ENCODE measurements at places on chromosomes 12 and 14.

GRCh38 chr12:50232206-50232605 lies 51.1 kb downstream of the LIMA1 start:
- no peak overlapping the region for H3K4me3 ChIP-seq
- H3K27ac ChIP-seq, result no peak overlapping the region
- H3K36me3 ChIP-seq, result no peaks in the 10 kb centered on the region
- DNase-seq, result no peak
- no peaks in the 10 kb centered on the region for H3K4me1 ChIP-seq

DNA sequence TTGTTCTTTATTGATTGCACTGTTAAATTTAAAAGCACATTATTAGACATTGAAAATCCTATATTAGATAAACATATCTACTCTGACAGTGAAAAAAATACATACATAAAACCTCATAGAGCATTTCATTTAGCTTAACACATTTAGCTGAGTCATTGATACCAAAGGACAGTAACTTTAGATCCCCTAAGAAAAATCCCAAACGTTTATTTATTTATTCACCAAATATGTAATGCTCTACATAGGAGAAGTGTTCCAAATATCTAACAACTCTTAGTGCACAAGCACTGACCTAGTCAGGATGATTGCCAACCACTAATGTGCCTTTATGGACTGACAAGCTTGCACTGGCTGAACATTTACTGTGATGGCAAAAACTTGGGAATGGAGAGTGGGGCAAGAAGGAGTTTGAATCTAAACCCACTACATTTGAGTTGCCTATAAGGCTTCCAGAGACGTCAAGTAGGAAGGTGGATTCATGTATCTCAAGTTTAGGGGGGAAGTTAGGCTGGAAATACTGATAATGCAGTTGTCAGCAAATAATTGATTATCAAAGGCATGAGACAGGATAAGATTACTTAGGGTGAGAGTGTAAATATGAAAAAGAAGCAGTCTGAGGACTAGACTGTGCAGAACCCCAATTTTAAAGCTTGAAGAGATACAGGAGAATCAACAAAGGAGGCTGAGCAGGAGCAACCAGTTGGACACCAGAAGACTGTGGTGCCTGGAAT lies 156.4 kb downstream of the PLCZ1 start:
- no peak overlapping the region for H3K4me3 ChIP-seq
- no peak for DNase-seq
- H3K36me3 ChIP-seq, result no peaks in the 10 kb centered on the region
- H3K27ac ChIP-seq, result no peak overlapping the region
- H3K27me3 ChIP-seq, result no peaks in the 10 kb centered on the region

- H3K4me3 ChIP-seq, result no peak overlapping the region
- H3K4me1 ChIP-seq, result no peaks in the 10 kb centered on the region
- no peak for DNase-seq
- H3K27me3 ChIP-seq, result no peaks in the 10 kb centered on the region
- no peak overlapping the region for H3K27ac ChIP-seq
- H3K36me3 ChIP-seq, result no peaks in the 10 kb centered on the region
Measured at GRCh38 chr14:36288496-36288895, 31.9 kb downstream of the MBIP start.

DNA sequence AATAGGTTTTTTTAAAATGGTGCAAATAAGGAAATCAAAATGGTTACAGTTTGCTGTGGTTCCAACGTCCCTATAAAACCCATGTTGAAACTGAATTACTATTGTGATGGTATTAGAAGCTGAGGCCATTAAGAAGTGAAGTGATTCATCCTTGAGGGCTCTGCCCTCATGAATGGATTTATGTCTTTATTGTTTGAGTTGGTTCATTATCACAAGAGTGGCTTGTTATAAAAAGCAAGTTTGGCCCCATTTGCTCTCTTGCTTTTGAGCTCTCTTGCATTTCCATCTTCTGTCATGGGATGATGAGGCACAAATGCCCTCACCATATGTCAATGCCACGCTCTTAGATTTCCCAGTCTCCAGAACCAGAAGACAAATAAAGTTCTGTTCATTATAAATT lies 62.3 kb downstream of the PRKD1 start:
- no peak overlapping the region for H3K27ac ChIP-seq
- DNase-seq, result no peak
- H3K36me3 ChIP-seq, result no peaks in the 10 kb centered on the region
- H3K27me3 ChIP-seq, result no peaks in the 10 kb centered on the region
- H3K4me3 ChIP-seq, result no peak overlapping the region

DNA sequence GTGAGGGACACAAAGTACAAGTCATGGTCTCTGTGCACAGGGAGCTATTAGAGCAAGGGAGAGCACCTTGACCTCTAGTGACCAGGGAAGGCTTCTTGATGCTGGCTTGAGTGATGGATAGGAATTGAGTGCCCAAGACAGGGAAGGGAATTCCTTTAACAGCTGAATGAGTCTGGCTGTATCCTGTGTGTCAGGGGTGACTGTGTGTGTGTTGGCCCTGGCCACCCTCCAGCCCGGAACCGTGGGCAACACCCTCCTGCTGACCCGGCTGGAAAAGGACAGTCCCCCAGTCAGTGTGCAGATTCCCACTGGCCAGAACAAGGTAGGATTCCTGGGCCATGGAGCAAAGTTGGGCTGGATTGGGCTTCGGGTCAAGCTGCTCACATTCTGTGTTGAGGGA lies 5.5 kb upstream of the PFDN5 start:
- peaks cover 37% of the 10 kb centered on the region for H3K36me3 ChIP-seq
- H3K4me1 ChIP-seq, result no peaks in the 10 kb centered on the region
- no peak overlapping the region for H3K4me3 ChIP-seq
- no peak for DNase-seq
- no peaks in the 10 kb centered on the region for H3K27me3 ChIP-seq

GRCh38 chr12:101086490-101087135 lies 123.4 kb downstream of the SLC5A8 start:
- H3K36me3 ChIP-seq, result no peaks in the 10 kb centered on the region
- no peak overlapping the region for H3K27ac ChIP-seq
- no peak for DNase-seq
- no peak overlapping the region for H3K4me3 ChIP-seq
- H3K27me3 ChIP-seq, result no peaks in the 10 kb centered on the region
- H3K4me1 ChIP-seq, result peaks cover 4% of the 10 kb centered on the region

DNA sequence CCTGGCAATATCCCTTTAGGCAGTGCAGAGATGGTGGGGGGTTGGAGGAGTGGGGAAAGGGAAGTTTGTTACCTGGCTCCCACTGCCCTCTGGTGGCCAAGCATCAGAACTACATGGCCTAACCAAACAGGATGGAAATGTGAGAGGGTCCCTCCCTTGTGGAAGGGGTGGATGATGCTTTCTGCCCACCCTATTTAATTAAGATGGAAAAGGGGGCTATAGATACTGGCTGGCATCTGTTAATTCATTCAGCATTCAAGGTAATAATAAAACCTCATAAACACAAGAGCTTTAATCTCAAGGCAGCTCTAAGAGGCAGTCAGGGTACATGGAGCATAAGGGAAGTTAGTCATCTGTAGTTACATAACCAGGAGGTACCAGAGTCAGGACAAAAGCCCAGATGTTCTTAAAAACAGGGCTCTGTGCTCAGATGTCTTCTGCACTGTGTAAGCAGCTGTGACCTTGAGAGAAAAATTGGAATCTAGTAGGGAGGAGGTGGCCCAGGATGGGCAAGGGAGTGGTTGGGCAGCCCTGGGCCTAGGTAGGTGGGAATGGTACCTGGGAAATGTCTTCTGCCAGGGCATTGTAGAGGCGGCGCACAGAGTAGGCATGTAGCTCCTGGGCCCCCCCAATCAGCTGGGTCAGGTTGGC lies 4.6 kb downstream of the AP1G2 start:
- no peaks in the 10 kb centered on the region for H3K27me3 ChIP-seq
- peaks cover 14% of the 10 kb centered on the region for H3K36me3 ChIP-seq
- H3K4me3 ChIP-seq, result no peak overlapping the region
- H3K4me1 ChIP-seq, result 0 out of 2 replicates have a peak, but pooled peaks cover 1% of the 10 kb centered on the region
- no peak for DNase-seq
